ENCODE measurements at places on chromosomes 13 and 19.

- no peak for DNase-seq
Measured at GRCh38 chr13:98348466-98349200, 171.6 kb upstream of the RNF113B start.

DNA sequence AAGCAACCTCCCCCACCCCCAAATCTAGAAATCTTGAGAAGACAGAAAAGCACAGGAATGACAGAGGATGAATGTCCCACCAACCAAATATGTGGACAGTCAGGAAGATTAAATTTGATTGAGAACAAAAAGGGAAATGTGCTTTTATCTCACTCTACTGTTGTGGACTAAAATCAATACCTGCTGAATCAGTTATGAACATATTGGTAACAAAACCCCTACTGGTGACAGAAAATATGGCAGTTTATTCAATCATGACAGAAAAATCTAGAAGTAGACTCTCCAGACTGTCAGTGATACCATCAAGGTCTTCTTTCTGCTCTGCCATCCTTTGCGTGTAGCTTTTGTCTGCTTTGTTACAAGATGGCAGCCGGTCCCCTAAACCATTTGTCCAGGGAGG is 35.2 kb downstream of the FAM216B start:
- DNase-seq, result no peak

GRCh38 chr19:51594774-51595109 is 23.7 kb downstream of the ZNF175 start:
- no peak for DNase-seq

DNA sequence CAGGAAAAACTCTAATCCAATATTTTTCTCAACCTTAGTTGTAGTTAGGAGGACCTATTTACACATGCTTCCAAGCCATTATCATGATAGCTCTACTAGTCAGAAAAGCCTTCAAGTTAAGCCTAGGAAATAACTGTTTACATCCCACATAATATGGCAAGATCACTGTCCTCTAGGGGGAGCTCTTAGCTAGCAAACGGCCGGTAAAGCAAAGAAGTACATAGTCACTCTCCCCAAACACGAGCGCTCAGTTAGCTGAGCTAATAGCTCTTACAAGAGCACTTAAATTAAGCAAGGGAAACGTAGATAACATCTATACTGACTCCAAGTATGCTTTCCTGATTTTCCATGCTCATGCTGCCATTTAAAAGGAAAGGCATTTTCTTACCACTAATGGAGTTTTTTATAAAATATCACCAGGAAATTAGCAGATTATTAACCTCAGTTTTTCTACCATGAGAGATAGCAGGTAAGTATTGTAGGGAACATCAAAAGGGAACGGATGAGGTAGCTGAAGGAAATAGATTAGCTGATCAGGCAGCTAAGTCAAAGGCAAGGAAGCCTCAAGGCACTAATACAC is 100.6 kb upstream of the PABPC3 start:
- DNase-seq, result peak; percentile 91

DNA sequence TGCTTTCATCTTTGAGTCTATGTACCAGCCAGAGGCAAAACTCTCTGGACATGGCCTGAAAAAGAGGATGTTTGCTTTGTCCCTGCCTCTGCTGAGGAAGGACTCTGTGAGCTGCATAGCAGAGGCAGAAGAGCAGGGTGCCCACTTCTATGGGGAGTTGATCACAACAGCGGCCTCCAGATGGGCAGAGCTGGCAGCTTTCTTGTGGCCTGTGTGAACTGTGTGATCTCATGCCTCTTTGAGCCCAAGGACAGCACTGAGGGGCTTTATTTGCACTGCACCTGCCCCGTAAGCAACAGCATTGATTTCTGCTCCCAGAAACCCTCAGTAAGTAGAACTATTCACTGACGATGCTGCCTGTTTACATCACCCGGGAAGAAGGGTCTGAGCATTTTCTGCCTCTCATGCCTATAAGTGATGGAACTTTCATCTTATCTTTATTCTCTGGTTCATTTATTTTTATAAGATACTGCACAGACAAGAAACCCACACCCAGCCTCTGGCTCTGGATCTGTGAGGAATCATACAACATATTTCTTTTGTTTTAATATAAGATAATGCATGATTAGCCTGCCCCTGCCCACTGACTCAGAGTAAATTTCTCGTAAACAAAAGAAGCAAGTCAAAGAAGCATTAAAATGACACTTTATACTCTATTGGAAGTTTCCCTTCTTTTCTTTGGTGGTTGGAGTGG is 244.2 kb upstream of the SOX21 start:
- DNase-seq, result peak; percentile 78

DNA sequence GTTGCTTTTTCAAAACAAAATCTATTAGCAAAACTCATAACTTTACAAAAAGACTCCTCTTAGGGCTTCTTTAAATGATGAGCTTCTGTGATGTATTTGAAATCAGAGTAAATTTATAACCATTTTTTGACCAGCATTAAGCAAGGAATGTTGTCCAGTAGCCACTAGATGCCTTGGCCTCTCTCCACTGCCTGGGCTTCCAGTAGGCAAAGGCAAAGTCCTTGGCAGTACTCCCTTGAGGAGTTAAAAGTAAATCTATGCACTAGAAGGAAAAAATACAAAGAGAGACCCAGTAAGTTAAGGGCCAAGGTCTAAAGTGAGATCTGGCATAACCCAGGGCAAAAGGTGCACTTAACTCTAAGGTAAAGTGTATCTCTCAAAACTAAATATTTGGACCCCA is 9.5 kb downstream of the SERPINE3 start:
- no peak for DNase-seq

DNA sequence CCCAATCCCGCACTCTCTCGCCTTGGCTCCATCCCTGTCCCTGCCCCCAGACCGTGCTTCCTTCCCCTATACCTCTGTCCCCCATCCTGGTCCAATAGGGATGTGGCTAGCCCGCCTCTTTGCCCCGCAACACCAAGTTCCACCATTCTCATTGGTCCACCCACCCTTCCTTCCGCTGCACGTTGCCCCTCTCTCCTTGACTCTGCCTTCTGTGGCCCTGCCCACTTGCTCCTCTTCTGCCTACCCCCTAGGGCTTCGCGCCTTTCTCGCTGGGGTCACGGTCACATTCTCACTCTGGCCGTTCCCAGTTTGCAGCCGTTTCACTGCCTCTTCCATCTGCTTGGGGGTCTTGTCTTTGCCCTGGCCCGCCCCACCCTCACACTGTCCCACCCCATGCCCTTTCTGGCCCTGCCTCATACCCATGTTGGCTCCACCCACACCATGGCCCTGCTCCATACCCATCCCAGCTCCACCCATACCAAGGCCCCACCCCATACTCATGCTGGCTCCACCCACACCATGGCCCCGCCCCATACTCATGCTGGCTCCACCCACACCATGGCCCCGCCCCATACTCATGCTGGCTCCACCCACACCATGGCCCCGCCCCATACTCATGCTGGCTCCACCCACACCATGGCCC is 4.5 kb upstream of the ARHGAP45 start:
- DNase-seq, result no peak

- DNase-seq, result no peak
Measured at GRCh38 chr19:30640252-30640965, 268.2 kb downstream of the ZNF536 start.

- DNase-seq, result peak; percentile 20
Measured at GRCh38 chr13:93227280-93227877, 772 bp downstream of the GPC6 start.

DNA sequence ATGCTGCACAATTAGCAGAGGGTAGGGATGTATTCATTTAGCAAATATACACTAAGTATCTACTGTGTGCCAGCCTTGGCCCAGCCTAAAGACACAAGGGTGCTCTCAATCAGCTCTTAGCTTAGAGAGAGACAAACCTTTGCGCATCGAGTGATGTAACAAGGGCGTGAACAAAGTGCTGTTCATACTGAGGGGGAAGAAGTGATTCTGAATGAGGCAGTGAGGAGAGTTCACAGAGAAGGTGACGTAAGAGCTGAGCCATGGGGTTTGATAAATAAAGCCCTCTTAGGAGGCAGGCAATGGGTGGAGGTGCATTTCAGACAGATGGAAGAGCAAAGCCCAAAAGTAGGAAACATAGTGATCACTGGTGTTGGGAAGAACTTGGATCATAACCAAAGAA is 68.5 kb downstream of the FLT1 start:
- DNase-seq, result no peak

GRCh38 chr19:5037936-5038335 is 69.0 kb downstream of the KDM4B start:
- DNase-seq, result no peak

- no peak for DNase-seq
Measured at GRCh38 chr19:39987596-39987995, 9.3 kb upstream of the ZNF546 start.

- peak; percentile 54 for DNase-seq
Measured at GRCh38 chr19:58361900-58362271, 665 bp downstream of the ZNF497 start.

DNA sequence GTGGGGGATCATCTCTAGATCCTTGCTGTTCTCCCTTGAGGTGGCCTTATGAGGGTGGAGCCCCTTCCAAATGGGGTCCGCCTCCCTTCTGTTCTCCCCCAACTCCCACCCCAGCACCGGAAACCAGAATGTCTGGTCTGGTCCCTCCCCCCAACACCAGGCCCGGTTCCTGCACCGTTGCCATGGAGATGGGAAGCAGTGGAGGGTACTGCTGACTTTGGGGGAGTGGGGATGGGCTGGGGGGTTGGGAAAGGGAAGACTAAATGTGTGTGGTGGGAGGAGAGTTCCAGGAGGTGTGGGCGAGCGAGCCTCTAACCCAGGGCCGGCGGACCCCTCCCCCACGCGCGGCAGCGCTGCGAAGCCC is 1.7 kb downstream of the SHANK1 start:
- no peak for DNase-seq

GRCh38 chr13:100334214-100334613 is 245.3 kb downstream of the PCCA start:
- DNase-seq, result no peak

DNA sequence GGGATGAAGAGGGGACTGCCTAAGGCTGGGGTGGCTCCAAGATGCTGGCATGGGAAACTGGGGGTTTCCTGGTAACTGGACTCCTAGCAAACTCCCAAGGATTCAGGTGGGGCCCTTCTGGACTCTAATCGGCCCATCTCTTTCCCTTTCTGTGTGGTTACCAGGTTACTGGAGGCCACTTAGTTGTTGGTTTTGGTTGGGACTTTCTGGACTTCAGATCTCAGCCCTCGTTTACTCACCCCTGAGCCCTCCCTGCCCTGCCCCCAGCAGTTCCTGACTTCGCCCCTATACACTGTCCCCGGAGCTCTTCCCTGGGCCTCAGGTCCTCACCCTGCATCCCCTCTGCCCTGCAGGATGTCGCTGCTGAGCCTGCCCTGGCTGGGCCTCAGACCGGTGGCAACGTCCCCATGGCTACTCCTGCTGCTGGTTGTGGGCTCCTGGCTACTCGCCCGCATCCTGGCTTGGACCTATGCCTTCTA is 328 bp downstream of the CYP4F12 start:
- no peak for DNase-seq

DNA sequence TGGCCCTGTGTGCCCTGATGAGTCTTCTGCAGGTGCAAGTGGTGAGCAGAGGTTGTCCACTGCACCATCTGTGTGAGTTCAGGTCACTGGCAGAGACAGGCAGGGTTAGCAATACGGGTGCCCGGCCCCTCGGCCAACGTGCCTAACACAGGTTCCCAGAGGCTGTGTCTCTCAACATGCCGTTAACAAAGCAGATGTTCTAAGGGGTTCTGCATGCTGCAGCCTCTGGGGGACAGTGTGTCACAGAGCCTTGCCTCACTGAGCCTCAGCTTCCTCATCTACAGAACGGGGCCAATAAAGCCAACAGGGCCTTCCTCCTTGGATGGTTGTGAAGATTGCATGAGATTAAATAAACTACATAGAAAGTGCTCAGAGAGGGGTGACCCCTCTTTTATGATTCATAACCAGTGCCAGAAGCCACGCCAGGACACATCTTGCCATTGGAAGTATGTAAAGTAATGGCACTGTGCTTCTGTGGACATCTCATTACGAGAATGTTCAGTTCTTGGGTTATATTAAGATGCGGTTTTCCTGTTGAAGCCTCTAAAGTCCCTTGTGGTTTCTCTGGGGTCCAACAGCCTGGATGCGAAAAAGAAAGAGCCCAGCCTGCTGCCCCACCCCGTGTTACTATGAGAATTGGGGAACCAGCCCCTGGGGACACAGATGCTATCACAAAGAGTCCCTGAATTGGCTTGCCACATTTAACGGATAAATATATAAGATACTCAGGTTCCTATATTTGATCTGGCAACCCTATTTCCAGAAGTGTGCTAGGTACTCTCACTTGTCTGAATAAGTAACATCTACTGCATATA is 11.2 kb upstream of the ARHGEF18 start:
- DNase-seq, result peak; percentile 60

- DNase-seq, result no peak
Measured at GRCh38 chr19:17172624-17173345, 42.4 kb upstream of the USE1 start.

DNA sequence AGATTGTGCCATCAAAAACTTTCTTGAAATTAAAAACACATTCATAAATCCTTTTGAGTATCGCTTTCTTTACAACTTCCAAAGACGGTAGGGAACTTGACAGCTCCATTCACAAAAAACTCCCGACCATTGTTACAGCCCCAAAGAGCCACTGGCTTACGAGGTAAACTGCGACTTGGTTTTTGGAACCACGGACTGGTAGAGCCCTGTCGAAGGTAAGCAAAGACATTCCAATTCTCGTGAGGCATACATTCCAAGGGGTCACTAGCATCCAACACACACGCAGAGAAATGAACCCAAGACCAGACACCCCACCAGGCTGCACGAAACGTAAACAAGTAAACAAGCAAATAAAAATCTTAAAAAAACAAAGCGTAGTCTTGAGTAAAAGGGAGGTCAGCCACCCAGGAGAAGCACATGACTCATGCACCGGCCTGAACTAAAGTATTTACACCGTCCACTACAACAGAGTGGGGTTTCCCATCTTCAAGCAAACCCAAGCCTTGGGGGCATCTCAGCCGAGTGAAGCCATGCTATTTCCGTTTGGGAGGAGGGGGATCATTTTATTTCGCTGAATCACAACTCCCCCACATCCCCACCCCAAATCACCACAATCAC is 1.4 kb downstream of the BRD4 start:
- no peak for DNase-seq

- DNase-seq, result no peak
Measured at GRCh38 chr19:1400281-1401137, 833 bp downstream of the GAMT start.

DNA sequence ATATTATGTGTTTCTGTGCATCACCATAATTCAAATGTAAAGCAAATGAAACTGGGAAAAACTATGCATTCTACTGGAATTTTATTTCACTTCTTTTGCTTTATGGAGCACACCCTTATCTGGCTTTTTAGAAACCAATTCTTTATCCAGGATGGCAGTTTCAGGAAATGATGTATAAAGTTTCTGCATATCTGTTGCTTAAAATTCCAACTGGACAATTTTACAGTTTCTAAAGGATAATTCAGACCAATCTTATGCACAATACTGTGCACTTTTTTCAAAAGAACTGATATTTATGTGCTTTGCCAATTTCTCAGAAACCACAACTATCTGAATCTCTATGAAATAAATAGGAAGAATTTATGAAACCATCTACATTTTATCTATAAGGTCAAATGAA is 246.5 kb upstream of the MIR17HG start:
- no peak for DNase-seq
